Cerebellum (tissue), 4 donors: ENCODE measurements at places on chromosomes 2 and 18.

DNA sequence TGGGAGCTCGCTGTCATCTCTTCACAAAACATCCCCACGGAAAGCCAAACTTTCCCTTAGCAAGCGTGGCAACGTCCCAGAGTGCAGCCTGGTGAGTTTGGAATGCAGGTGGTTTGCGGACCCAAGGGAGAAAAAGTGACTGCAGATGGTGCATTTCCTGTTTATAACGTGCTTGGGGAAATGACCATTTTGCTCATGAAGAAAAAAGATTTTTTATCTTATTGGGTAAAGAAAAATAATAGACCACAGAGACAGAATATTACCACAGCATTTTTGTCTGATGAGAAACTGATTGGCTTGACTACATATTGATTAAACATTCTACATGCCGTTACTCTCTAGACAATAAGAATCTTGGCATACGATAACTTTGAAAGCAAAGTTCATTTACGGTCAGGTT is 136.5 kb downstream of the COPS8 start:
- DNase-seq: no peak

GRCh38 chr2:224659714-224660113 is 56.5 kb downstream of the CCDC195 start:
- no peak for DNase-seq

DNA sequence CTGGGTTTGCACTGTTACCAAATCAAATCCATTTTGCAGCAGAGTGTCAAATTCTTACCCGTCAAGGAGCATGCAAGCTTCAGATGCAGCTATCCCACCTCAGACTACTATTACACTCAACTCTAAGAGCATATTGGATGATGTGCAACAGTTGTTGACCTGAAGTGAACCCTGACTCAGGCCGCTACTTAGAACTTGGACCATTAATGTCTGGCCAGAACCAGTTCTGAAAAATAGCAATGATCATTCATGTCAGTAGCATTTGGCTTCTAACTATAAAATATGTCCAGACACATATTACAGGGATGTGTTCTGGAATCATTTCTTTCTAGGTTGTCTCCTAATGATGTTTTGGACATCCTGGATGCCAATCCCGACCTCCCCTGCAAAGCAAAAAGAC is 135.5 kb upstream of the PKDCC start:
- DNase-seq: no peak

DNA sequence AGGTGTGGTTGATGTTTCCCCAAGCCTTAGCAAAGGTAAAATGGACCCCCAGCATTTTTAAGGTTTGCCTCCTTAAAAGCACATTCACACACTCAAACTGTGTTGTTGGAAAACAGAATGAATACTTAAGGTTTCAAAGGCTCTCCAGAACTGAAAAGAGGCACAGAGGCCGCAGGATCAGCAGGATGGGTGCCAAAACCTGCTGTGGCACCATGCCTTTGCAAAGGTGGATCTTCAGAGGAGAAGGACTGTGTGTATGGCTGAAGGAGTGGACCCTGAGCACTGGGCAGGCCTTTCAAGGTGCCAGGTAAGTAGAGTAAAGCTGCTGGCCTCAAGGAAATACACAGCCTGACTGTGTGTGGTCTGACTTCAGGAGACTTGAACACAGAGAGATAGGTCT is 127.3 kb downstream of the XRCC5 start:
- no peak for DNase-seq

- DNase-seq: no peak
Measured at GRCh38 chr2:226362980-226363379, 436.6 kb downstream of the IRS1 start.

DNA sequence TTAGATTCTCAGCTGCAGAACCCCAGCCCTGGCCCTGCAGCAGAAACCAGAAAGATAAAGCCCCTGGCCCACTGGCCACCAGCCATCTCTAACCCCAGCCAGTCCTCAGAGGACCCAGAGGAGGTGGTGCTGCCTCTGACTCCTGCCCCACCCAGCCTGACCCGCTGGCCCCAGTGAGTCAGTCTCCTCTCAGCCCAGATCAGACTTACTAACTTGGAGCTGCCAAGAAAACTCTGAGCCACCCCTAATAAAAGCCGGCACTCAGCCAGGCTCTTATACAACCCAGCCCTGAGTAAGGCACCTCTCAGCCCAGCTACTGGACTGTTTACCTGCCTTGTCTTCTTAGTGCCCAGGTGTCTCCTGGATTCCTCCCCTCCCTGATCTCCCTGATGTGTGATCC is 2.0 kb downstream of the SLC14A2 start:
- no peak for DNase-seq

GRCh38 chr2:88247531-88247930 is 77.4 kb downstream of the THNSL2 start:
- no peak for DNase-seq

GRCh38 chr2:22290302-22290701 is 1094.7 kb upstream of the KLHL29 start:
- DNase-seq: no peak

- DNase-seq: peak; percentile 21
Measured at GRCh38 chr2:24076849-24077534, 866 bp upstream of the SF3B6 start.

GRCh38 chr2:23506531-23507266 is 121.7 kb downstream of the KLHL29 start:
- DNase-seq: no peak

GRCh38 chr2:193187816-193188215 is 993.1 kb upstream of the TMEFF2 start:
- DNase-seq: no peak

DNA sequence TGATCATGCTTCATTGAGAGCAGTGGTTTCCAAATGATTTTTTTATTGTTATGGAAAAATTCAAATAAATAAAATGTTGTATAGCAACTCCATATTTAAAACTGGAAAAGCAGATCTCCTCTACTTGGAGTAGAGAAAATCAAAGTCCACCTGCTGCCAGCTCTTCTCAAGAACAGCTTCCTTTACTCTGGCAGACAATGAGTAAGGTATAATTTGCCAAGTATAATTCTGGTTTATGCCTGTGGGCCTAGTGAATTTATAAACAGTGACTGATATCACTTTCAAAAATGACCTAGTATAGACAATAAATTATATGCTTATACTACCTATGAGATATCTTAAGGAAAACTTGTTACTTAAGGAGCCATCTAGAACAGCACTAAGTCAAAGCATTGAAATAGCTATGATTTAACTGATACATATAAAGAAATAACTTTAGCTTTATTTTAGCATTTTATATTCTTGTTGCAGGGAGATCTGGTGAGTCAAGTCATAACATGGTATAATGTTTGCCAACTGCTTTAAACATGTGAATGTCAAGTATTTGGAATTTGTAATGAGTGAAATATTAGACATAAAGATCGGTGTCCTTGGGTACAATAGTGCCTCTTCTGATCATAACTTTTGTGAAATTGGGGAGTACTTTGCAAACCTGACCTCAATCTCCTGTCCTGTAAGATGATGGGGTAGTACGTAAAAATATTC is 1389.1 kb upstream of the PIK3C3 start:
- no peak for DNase-seq

DNA sequence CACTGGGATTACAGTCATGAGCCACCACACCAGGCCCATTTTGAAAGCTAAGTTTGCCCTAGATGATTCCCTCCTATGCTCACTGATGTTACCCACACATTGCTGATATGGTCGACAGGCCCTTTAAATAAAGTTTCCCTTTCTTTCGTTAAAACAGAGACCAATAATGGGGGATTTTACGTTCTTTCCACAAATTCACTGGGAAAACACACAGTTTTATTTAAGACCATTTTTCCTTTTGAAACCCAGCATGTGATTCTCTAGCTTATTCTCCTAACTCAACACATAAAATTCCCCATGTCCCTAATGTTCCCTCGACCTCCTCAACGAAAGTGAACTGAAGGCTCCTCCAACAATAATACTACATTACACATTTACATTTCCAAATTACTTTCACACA is 223.2 kb downstream of the ANAPC1 start:
- no peak for DNase-seq

- DNase-seq: no peak
Measured at GRCh38 chr2:237669628-237670392, 42.4 kb downstream of the LRRFIP1 start.

GRCh38 chr2:127884436-127884835 is 1.3 kb downstream of the AMMECR1L start:
- DNase-seq: no peak

DNA sequence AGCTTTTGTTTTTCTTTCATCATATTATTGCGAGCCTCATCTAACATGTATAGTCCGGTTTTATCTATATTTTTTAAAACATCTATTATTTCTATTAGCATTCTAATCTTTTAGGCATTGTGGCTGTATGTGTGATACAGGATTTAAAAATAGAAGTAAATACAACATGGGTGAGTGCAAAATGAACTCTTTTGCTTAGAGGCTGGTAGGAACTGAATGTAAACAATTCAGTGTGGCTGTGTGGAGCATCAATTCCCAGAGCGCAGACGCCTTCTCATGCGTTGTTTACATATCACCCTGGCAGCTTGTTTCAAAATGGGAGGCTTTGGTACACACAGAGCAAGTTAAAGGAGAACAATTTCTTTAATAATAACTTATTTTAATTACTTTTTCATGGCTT is 836 bp downstream of the DTNA start:
- DNase-seq: no peak

DNA sequence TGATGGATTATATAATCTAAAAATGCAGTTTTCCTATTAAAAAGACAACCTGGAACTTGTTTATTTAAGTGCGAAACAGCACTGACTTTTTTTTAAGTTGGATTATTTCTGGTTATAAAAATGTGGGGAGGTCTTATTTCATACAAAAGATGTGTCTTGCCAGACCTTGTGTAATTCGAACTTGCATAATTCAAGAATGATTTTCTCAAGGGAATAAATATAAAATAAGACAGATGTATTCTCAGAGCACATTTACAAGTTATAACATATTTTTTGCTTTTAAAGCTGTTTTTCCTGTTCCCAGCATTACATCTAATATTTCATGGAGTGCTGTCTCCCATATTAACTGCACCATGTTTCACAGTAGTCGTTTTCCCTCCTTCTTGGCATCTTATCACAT is 263.1 kb downstream of the CDH20 start:
- DNase-seq: no peak

DNA sequence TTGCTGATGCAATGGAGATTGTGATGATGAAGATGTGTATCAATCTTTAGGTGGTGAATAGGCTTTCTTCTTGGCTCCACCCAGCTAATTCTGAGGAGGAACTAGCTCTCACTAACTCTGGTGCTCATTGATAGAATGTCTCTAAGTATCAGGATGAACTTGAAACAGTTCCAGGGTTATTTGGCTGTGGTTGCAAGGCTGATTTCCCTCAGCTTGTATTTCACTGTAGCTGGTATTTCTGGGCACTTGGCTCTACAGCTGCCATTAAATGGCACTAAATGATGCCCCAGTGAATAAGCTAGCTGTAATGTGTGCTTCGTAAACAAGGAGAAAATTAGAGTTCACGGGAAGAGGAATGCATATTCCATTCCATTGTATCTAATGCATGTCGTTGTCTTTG is 241.2 kb downstream of the RPIA start:
- no peak for DNase-seq

- DNase-seq: no peak
Measured at GRCh38 chr2:191333911-191334357, 88.7 kb downstream of the MYO1B start.

DNA sequence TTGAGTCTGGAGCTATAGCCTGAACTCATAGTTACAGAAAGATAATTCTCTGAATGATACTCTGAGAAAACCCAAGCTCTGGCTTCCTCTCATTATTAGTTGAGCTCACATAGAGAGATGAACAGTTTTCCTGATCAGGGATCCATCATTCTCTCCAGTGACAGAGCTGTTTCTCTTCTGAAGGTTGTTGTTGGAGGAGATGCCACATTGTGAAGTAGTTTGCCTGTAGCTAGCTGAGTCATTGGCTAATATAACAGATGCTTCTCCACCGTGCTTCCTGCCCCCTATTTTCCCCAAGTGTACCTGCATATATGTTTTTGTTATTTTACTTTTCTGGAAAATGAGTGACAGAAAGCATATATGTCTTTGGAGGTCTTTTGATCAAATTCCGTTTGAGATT is 64.6 kb downstream of the OSBPL6 start:
- DNase-seq: no peak

DNA sequence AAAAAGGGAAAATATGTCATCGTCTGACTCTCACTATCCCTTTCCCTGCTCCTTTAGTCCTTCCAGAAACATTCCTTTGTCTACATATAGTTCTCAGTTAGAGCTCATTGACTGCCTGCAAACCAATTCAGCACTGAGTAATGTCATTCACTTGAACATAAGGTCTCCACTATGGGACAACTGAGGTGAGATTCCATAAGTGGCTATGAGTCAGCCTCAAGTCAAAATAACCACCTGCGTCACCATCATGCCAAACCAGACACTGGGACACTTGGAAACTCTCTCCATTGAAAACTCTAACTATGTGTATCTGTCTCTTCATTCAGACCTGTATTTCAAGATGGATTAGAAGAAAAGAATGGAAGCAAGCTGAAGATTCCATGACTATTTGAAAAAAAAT is 878.0 kb upstream of the PIK3C3 start:
- no peak for DNase-seq

DNA sequence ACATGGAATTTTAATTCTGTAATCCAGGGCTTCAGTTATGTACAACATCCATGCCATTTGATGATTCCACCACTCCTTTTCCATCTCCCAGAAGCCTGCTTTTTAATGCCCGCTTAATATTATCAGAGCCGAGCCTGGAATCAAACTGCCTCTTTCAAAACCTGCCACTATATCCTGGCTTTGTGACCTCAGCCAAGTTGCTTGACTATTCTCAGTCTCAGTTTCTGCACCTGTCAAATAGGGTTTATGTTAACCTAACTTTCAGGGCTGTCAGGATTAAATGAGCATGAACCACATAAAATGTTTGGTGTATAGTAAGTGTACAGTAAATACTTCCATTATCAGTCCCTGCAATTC is 108.7 kb downstream of the XRCC5 start:
- DNase-seq: no peak

DNA sequence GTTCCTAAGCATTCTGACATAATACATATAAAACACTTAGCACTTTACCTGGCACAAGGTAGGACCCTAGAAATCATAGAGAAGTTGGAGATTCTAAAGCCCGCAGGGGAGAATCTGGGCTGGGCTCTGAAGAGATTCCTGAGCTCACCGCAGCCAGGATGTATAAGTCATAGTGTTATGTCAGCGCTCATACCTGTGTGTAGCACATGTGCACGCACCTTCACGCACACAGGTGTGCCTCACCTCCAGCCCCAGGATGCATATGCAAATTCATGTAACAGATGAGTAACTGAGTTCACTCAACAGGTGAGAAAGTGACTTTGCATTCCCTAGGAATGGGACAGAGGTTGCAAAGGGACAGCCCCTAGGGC is 7.9 kb upstream of the SDC1 start:
- DNase-seq: no peak
